AG08395 (cell line): ENCODE measurements at places on chromosomes 3 and 15.

GRCh38 chr3:186458306-186459107 is 85.7 kb downstream of the CRYGS start:
- no peak for DNase-seq

DNA sequence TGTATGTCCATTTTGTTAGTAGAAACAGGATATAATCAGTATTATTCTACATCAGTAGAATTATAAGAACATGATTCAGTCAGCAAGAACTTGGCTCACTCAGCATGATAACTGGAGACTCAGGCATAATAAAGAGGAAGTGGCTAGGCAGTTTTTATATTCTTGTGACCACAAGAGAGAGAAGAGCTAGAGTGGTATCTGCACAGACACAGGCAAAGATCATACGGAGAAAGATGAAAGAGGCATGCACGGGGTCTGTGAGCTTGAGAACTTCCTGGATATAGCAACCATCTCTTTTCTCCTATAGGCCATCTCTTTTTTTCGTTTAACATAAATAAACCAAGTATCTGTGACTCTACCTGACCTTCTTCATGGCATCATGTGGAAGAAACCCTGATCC is 46.8 kb downstream of the MYO5A start:
- DNase-seq: peak; percentile 74

DNA sequence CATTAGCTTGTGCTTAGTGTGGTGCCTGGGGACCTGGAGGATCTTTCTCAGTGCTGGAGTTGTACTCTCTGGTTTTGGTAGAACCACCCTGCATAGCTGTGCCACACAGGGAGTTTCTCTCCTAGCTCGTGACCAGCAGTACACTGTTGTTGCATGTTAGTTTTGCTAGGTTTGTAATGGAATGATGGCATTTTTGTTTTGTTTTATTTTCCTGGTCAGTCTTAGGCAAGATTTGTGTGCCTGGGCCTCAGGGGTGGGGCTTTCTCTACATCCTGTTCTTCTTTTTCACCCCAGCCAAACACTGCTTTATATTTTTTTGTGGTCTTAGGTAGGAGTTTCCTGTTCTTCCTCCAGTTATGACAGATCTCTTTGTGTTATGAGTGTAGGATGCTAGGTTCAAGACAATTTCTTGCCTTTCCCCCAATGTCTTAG is 534.5 kb upstream of the KCNMB2 start:
- no peak for DNase-seq

DNA sequence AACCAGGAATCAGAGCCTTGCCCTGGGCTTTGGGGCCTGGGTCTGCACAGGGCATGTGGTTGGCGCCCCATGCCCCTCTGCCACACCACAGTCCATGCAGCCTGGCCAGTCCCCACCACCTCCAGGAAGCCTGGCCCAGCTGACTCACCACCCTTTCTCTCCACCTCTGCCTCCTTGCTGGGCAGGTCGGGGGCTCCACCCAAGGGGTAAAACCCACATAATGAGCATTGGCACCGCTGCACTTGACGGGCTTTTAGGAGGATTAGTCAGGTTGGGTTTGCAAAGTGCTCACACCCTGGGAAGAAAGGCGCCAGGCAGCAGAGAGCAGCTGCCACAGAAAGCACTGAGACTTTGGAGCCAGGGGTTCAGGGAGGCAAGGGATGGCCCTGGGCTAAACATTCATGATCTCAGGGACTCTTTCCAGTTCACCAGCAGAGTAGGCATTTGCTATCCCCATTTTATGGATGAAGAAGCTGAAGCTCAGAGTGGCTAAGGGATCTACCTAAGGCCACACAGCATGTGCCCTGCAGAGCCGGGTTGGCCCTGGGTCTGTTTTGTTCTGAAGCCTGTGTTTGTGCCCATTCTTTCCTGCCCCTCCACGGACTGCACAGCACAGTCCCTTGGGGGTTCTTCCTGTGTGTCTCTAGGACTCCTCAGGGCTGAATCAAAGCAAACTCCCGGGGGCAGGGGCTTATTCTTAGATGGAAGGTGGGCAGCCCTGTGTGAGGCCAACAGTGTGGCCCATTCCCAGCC is 113.4 kb downstream of the ETFA start:
- no peak for DNase-seq

DNA sequence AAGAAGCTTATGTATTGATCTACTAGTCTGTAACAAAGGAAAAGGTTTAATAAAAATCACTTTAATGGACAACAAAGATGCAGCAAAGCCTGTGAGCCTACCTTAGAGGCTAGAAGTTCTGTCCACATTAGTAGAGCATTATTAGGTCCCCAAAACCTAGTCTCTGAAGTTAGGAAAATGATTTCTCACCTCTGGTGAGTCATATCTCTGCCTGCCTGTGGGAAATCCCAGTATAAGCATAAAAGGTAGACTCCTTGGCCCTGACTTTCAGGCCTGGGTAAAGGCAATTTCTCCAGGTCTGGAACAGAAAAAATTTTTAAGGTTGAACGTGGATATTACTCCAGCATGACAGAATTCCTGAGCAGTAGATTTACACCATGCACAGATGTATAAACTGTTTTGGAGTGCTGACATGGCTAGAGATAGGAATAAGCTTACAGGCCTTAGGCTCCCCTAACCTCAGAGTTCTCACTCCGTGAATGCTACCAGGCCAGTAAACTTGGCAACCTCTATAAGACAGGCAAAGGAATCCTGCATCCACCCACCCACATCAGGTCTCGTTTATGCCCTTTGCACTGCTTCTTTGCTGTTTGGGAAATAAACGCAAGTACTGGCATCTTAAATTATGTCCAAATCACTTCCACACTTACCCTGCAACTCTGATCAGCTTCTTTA is 104.1 kb downstream of the SERPINI1 start:
- DNase-seq: no peak

DNA sequence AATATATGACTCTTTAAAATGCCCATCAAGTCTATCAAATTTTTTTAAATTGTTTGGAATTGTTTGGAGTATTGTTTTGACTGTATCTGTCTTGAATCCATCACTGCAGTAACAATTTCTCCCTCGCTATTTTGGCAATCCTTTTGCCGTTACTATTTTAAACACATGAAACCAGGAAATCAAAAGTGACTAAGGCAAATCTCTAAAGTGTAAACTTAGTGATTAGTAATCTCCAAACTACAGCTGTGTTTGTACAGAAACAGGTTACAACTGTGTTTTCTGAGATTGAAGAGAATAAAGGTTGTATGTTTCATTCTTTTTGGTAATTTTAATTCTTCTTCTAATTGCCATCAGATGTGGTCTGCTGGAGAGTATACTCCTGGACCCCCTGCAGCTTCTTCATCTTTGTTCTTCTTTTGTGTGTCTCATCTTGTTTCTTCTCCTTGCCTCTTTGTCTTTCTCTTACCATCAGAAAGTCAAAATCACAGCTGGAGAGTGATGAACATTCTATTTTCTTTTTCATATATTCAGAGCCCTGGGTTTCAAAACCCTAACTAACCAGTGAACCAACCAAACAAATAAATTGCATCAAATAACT is 465.4 kb downstream of the RBMS3 start:
- no peak for DNase-seq

DNA sequence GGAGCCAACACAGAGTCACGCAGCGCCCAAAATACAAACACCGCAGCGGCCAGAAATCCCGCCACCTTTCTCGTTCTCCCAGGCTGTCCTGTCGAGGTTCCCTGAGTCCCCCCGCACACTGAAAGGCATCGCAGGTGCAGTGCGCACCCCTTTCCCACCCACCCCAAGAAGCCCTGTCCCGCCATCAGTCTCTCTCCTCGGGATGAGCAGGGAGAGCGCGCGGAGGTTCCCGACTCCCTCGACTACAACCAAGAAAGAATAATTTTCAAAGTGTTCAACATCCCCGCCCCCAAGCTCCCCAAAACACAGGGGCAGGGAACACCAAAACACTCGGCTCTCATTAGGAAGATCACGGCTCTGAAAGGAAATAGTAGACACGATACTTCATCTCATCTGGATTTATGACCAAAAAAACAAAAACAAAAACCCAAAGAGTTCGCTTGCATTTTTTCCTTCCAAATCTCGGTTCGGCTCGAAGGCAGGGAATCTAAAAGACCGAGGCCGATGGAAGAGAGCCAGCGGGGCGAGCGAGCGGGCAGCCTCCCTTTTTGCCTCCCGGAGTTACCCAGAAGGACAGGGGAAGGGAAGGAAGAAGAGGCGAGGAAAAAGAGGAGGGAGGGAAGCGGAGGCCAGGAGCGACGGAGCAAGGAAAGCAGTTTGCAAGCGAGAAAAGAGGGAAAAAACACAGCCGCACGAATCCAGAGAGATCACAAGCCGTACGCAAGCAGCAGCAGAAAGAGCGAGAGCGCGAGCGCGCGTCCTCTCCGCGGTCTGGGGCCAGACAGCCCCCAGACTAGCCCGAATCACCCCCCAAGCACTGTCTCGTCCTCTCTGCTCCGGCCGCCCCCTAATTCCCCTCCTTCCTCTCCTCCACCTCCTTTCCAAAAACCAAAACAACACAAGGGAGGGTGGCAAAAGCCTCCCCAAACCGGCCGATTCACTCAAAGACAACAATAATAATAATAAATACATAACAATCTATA is 808 bp downstream of the BCL6 start:
- no peak for DNase-seq

- DNase-seq: no peak
Observed at GRCh38 chr3:14793126-14793857, 25.5 kb upstream of the FGD5 start.

DNA sequence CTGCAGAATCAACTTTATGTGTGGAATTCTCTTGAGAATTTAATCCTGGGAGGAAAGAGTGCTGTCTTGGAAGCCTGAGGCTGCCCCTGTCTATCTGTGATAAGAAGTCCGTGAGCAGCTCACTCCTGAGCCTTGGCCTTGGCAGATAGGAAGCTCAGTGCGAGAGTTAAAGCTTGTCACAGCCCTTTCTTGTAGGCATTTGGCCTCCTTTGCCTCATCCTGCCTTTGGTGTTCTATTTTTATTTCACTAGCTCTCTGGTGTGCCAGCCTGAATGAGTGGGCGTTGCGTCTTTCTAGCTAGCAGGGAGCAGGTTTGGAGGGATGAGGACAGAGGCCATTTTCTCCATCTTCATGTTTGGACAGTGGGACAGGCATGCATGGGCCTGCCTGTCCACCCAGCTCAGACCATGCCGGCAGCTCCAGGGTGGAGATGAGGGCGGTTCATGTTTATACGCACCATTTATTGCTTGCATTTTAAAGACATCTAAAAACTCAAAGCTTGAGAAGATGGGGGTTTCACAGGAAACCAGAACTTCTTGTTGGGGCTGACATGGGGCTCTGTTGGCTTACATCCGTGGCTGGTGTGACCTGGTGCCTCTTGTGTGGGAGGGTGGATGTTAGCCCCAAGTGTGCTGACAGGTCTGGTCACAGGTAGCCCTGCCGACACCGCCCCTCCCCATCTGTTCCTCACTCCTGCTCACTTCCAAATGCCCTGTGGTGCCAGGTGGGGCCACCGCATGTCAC is 29.8 kb downstream of the IRAK2 start:
- no peak for DNase-seq

- no peak for DNase-seq
Observed at GRCh38 chr15:83474578-83474977, 27.4 kb downstream of the SH3GL3 start.

DNA sequence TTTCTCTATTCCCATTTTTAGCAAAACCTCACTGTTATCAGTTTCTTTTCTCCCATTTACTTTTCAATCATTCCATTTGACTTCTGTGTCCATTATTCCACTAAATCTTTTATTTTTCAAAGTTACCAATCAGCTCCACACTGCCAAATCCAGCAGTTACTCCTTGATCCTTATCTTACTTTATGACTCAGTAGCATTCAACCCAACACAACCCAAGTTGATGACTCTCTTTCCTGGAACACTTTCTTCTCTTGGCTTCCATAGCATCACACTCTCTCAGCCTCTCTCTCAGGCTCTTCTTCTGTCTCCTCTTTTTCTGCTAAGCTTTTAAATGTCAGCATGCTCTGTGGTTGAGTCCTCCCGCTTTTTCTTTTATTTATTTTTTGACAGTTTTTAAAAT is 36.3 kb downstream of the RASGRP1 start:
- DNase-seq: peak; percentile 52

DNA sequence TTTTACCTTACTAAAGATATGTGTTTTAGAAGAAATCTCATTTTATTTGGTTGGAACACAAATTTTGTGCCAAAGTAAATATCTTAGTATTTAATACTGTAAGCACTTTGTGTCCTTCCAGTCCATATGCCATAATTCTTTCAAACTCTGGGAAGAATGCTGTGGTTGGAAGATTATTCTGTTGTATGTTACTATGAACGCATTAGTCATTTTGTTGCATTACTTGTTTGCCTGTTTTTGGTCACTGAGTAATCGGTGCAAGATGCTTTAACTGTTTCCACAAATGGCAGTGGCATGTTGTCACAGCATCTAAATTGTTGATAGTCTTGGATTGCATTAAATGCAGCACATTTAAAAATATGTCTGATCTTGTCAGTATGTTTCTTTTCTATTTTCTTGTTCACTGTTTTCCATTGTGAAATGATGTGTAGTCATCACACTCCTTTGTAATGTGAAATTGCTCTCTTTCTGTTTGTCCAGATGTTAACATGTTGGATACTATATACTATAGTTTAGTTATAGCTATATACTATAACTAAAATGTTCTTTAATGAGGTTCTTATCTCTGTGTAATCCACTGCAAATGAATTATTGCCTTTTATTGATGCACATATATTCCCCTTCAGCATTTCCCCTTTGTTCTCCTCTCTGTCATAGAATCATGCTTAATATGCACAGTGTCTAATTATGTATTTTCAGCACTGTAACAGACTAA is 89.9 kb upstream of the FLNB start:
- DNase-seq: peak; percentile 86

GRCh38 chr3:46861605-46862368 is 1.5 kb downstream of the MYL3 start:
- no peak for DNase-seq

- DNase-seq: no peak
Observed at GRCh38 chr3:51712511-51712931, 5.7 kb downstream of the GRM2 start.

- DNase-seq: peak; percentile 91
Observed at GRCh38 chr3:157081626-157082210, 78.2 kb downstream of the CCNL1 start.

- DNase-seq: no peak
Observed at GRCh38 chr15:65300924-65301441, 3.5 kb upstream of the RNU5B-1 start.

DNA sequence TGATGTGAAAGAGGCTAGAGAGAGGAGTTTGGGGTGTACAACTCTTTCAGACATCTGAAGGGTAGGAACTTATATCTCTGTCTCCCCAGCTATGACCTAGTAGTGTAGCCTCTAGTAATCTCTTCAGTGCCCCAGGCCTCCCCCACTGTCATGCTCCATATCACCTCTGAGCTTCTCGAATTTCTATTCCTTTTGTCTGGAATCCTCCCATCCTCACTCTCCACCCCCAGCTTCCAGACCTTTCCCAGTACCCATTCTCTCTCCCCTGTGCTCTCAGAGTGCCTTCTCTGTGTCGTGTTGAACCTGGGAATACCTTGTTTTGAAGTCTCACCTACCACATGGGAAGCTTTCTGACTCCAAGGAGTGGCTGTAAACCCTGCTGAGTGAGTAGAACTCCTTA is 3.6 kb upstream of the RBPMS2 start:
- DNase-seq: no peak

GRCh38 chr3:157394411-157394810 is 42.2 kb upstream of the PTX3 start:
- DNase-seq: no peak

GRCh38 chr15:49137861-49138260 is 17.5 kb downstream of the COPS2 start:
- DNase-seq: peak; percentile 9

GRCh38 chr3:149395107-149396089 is 17.9 kb upstream of the TM4SF1 start:
- no peak for DNase-seq
